ENCODE measurements at places on chromosomes 7 and 10.

- DNase-seq: no peak
Observed at GRCh38 chr7:137950263-137950621, 51.6 kb downstream of the CREB3L2 start.

- no peak for DNase-seq
Observed at GRCh38 chr10:36269222-36269621, 627.1 kb upstream of the FZD8 start.

DNA sequence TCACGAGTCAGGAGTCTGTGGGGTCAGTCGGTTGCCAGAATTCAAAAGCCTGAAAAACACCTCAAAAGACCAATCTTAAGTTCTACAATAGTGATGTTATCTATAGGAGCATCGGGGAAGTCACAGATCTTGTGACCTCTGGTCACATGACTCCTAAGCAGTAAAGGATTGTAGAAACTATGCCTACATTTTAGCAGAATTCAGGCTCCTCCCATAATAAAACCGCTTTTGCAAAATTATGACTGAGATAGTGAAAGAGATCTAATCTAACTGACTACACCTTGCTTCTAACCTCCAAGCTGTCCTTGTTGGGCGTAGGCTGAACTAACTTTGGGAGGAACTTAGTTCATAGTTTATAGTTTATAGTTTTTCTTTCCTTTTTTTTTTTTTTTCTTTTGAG, 16.6 kb downstream of the SSMEM1 start:
- DNase-seq: no peak

- DNase-seq: no peak
Observed at GRCh38 chr10:132225849-132226205, 39.1 kb downstream of the DPYSL4 start.

DNA sequence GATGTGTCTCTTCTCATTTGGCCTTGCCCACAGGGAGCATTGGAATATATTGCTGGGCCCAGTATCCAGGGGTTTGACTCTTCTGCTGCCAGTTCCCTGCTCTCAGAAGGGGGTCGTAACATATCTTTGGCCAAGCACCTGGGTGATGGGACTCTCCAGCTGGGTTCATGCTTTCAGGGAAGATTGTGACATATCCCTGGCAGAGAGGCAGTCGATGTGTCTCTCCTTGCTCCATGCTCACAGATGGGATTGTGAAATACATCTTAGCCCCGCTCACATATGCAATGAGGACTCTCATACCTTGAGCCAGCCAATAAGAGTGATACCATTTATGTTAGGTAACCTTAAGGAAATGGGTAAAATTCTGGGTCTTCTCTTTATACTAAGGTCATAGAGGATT, 39.2 kb upstream of the ZNF680 start:
- no peak for DNase-seq

DNA sequence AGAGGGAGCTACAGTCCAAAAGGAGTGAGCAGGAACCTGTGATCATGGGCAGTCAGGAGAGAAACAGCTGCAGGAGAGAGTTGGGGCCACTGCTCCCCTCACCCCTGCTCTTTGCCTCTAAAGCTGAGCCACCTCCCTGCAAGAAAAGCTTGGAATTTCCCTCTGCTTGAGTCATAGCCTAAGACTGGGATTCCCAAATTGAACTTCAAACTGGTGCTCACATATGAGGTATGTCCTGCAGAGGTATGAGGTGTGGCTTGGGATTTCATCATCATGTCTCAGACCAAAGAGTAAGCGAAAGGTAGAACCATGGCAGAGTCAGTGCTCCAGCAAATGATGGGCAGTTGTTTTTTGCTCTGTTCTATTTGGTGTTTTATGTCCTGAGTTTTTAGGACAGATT, 237.1 kb upstream of the NRP1 start:
- no peak for DNase-seq

DNA sequence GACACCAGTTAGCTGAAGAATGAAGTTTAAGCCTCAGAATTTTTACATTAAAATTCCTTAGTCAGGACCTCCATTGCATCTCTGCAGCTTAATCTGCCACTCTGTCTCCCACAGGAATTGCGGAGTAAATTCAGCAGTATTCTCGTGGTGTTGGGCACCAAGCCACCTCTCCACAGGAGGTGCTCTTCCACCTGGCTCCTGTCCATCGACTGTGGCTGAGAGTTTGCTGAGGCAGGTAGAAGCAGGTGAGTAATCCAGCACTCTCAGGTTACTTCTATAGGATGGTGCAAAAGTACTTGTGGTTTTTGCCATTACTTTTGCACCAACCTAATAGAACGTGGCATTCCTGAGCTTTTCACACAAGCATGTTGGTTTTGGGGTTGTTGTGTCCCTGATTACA, 134.1 kb downstream of the GFRA1 start:
- no peak for DNase-seq

- DNase-seq: no peak
Observed at GRCh38 chr10:102713539-102713813, 721 bp downstream of the ARL3 start.

DNA sequence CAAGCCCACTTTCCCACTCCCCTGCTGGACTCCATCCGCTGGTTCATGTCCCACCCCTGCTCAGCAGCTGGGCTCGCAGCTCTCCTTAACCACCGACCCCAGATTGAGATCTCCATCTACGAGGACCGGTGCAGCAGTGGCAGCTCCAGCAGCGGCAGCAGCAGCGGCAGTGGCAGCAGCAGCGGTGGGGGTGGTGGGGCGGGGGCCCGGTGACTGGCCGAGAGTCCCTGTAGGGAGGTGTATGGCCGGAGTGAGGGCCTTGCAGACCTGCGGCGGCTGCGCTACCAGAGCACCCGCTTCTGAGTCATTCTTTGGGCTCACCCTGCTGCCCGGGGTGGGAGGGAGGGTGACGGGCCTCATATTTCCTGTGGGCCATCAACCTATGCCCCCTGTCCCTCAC, 15.8 kb downstream of the GOLGA7B start:
- DNase-seq: no peak

- no peak for DNase-seq
Observed at GRCh38 chr7:8480527-8480926, 47.1 kb downstream of the NXPH1 start.

- DNase-seq: no peak
Observed at GRCh38 chr7:92547579-92547978, 19.0 kb downstream of the RBM48 start.

DNA sequence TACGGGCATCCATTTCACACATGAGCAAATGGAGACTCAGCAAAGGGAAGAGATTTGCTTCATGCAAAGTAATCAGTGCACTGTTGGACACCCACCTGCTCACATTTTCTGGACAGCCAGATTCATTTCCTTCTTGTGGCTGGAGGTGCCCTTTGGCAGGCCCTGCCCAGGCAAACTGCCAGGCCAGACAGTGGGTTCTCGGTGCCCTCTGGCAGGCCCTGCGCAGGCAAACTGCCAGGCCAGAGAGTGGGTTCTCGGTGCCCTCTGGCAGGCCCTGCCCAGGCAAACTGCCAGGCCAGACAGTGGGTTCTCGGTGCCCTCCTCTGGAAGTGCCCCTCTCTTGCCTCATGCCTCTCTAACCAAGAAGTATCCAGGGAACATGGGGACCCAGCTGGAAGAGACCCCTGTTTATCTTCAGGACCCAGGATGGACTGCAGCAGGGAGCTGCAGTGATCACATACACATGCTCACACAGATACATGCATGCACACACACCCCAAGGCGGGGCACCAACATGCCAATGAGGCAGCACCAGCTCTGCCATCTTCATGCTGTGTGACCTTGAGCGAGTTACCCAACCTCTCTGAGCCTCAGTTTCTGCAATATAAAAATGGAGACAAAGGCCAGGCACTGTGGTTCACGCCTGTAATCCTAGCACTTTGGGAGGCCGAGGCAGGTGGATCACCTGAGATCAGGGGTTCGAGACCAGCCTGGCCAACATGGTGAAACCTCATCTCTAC, 67.1 kb downstream of the OAT start:
- DNase-seq: no peak

- no peak for DNase-seq
Observed at GRCh38 chr7:115693779-115694178, 336.8 kb downstream of the TFEC start.

DNA sequence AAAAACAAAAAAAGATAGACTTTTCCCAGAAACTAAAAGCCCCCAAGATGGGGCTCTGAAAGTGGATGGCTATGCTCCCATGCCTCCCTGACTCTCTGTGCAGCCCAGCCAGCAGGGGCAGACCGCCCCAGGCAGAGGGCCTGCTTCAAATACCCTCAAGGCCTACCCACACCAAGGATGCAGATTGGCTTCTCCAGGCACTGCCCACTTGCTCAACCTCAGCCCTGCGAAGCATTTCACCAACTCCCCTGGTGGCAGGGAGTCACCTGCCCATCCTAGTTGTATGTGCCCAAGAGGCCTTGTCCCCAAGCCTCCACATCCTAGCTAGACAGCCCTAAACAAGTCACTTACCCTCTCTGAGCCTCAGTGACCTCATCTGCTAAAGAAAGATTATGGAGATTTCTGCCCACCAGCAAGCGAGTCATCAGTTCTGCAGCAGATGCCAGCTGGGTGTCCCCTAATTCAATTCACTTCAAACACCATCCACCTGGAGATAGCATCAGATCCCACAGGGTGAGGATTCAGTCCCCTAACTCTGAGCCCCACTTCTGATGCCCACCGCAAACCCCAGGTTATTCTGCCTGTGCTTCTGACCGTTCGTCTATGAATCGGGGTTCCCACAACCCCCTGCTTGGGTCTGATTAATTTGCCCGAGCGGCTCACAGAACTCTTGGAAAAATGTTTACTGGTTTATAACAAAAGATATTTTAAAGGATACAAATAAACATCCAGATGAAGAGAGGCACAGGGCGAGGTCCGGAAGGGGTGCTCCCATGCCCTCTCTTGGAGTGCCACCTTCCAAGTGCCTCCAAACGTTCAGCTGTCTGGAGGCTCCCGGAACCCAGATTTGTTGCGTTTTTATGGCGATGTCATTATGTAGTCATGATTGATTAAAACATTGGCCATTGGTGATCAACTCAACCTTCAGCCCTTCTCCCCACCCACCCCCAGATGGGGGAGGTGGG, 18.6 kb upstream of the ZMIZ1 start:
- DNase-seq: no peak

- no peak for DNase-seq
Observed at GRCh38 chr10:61047081-61047480, 103.1 kb upstream of the RHOBTB1 start.

GRCh38 chr7:37054624-37055241, 330.4 kb upstream of the AOAH start:
- DNase-seq: no peak

DNA sequence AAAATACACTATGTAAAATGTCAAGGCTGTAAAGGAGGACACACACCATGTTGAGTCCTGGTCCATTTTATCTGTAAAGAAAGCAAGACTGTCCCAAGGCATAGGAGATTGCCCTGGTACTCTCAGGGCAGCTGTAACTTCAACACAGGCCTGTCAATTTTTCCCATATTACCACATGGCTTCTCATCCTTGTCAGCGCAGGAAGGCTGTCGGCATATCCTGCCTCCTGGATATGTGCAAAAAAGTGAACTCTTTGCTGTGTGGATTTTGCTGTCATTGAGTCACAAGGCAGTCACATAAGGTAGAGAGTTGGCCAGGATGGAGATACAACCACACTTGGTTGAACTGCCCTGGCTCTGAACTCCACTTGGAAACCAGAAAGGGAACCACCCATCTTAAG, 8.7 kb downstream of the DUSP5 start:
- DNase-seq: no peak
